Stimulated activated CD4-positive, alpha-beta T cell treated with anti-CD3 and anti-CD28 coated beads, Interleukin-1b, Interleukin-23, amount 100 ng/mL, for 48 hours (primary cell): ENCODE measurements at places on chromosomes 16 and 17.

DNA sequence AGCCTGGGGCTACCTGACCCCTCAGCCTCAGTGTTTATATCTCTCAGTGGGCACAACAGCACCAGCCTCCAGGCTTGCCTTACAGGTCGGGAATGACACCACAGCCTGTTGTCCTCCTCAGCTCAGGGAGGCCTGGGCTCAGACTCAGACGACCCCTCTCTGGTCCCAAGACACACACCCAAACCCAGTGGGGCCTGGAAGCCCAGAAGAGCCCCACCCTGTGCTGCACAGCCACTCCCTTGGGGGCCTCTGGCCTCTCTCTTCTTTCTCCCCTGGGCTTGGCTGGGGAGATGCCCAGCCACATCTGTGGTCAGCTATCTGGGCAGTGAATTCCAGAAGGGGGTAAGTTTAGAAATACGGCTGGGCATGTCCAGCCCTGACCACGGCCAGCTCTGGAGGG lies 2.4 kb downstream of the NATD1 start:
- DNase-seq: no peak

DNA sequence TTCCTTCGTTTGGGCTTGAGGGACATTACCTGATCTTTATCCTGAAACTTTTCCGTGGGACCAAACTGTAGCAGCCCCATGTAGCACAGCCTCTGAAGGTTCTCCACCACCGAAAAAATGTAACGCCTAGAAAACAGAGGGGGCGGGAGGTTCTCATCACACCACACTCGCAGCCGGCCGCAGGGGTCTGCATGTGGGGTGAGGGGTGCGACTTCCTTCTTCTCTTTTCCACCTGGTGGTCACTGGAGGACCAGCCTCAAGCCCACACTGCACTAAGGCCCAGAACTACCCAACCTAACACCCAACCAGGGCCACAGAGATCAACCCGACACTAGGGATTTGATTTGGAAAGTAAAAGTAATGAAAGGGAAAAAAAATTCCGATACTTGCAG lies 57.1 kb downstream of the GTF3C1 start:
- DNase-seq: no peak

GRCh38 chr16:63943566-63943965 lies 1178.3 kb downstream of the CDH11 start:
- no peak for DNase-seq

- no peak for DNase-seq
Observed at GRCh38 chr17:81228420-81228819, 5.7 kb upstream of the CEP131 start.

GRCh38 chr17:57541472-57542394 lies 203.4 kb downstream of the CCDC182 start:
- DNase-seq: no peak

DNA sequence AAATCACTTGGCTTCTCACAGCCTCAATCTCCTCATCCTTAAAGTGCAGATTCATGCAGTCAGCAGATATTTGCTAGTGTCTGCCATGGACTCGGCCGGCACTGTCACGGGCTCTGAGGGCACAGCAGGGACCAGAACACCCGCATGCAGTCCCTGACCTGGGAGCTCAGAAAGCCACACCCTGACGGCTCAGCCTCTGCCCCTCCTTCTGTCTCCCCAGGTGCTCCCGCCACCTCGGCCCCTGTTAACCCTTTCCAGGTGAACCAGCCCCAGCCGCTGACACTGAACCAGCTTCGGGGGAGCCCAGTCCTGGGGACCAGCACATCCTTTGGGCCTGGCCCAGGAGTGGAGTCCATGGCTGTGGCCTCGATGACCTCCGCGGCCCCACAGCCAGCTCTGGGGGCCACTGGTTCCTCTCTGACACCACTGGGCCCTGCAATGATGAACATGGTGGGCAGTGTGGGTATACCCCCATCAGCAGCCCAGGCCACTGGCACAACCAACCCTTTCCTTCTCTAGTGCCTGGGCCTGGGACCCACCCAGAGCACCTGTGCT lies 28.7 kb downstream of the B9D1 start:
- DNase-seq: no peak

- DNase-seq: no peak
Observed at GRCh38 chr16:57642160-57643135, 14.0 kb downstream of the ADGRG1 start.
